ENCODE measurements at places on chromosomes 2 and 18. TPM values are rescaled to one million over a fixed set of nuclear protein-coding genes. Genes with fewer than 3 reads are reported as not detected.

Gene MITD1
- 37.6 TPM for total RNA-seq

Gene ACOXL
- 10.7 TPM for total RNA-seq

Gene CASP10
- 16.9 TPM for total RNA-seq

Gene CFAP221
- total RNA-seq: not detected

Gene ARMC9
- 23.4 TPM for total RNA-seq

Gene SLC23A3
- 7.1 TPM for total RNA-seq

Gene CGREF1
- 0.37 TPM for total RNA-seq

Gene IL36B
- not detected for total RNA-seq

Gene UGP2
- 89.5 TPM for total RNA-seq

Gene SLC8A1
- total RNA-seq: 13.5 TPM

Gene SLC19A3
- total RNA-seq: 4.5 TPM

Gene FASTKD1
- total RNA-seq: 19.2 TPM

Gene OR6B2
- not detected for total RNA-seq

Gene VWA3B
- not detected for total RNA-seq

Gene AQP12B
- total RNA-seq: not detected

Gene POU3F3
- not detected for total RNA-seq

Gene LRRC30
- not detected for total RNA-seq

Gene CD207
- not detected for total RNA-seq

Gene CRYBA2
- total RNA-seq: not detected

Gene SP9
- not detected for total RNA-seq

Gene TMEM150A
- total RNA-seq: 5.3 TPM

Gene NBAS
- 28.8 TPM for total RNA-seq

Gene SLC5A7
- total RNA-seq: not detected

Gene EFR3B
- not detected for total RNA-seq

Gene ASXL3
- total RNA-seq: not detected

Gene KLHL30
- total RNA-seq: 0.80 TPM

Gene DSG1
- not detected for total RNA-seq

Gene ERFE
- total RNA-seq: 18.3 TPM

Gene CD226
- total RNA-seq: 0.13 TPM

Gene CNOT11
- total RNA-seq: 60.6 TPM

Gene CYS1
- 0.43 TPM for total RNA-seq

Gene SLC9A4
- total RNA-seq: 0.85 TPM

Gene IHH
- total RNA-seq: not detected

Gene ZAP70
- total RNA-seq: not detected

Gene HOXD12
- not detected for total RNA-seq

Gene KIAA2012
- not detected for total RNA-seq

Gene DCDC2C
- not detected for total RNA-seq

Gene GKN2
- not detected for total RNA-seq

Gene SALL3
- total RNA-seq: not detected

Gene HJURP
- 109 TPM for total RNA-seq

Gene DES
- total RNA-seq: 0.60 TPM

Gene TUBA3E
- not detected for total RNA-seq

Gene GRB14
- total RNA-seq: 3.4 TPM

Gene GREB1
- 0.20 TPM for total RNA-seq

Gene USP14
- total RNA-seq: 83.8 TPM

Gene RAPGEF4
- total RNA-seq: not detected

Gene CACNB4
- 0.98 TPM for total RNA-seq

Gene AQP4
- not detected for total RNA-seq

Gene IL36RN
- 1.0 TPM for total RNA-seq

Gene CPS1
- total RNA-seq: 27.5 TPM

Gene LHCGR
- total RNA-seq: not detected

Gene GCFC2
- 15.7 TPM for total RNA-seq

Gene FTCDNL1
- total RNA-seq: 5.2 TPM

Gene CYRIA
- 3.9 TPM for total RNA-seq

Gene FIGN
- 3.1 TPM for total RNA-seq

Gene MEP1B
- total RNA-seq: not detected

Gene BOLL
- total RNA-seq: not detected

Gene ABCG5
- not detected for total RNA-seq

Data from PC-9 (cell line).